T-helper 17 cell (primary cell): ENCODE measurements at places on chromosomes 7 and 10. TPM values are rescaled to one million over a fixed set of nuclear protein-coding genes. Genes with fewer than 3 reads are reported as not detected.

- no peak overlapping the region for H3K4me3 ChIP-seq
- H3K27ac ChIP-seq, result no peak overlapping the region
- H3K27me3 ChIP-seq, result no peaks in the 10 kb centered on the region
- no peaks in the 10 kb centered on the region for H3K36me3 ChIP-seq
- no peaks in the 10 kb centered on the region for H3K4me1 ChIP-seq
Measured at GRCh38 chr10:53122281-53122680, 349.7 kb upstream of the MBL2 start.

The FAM185A gene
- total RNA-seq, result 4.8 TPM

- no peak overlapping the region for H3K27ac ChIP-seq
- DNase-seq, result no peak
- peaks cover 8% of the 10 kb centered on the region for H3K27me3 ChIP-seq
- H3K4me1 ChIP-seq, result peaks cover 8% of the 10 kb centered on the region
- H3K36me3 ChIP-seq, result no peaks in the 10 kb centered on the region
- H3K4me3 ChIP-seq, result no peak overlapping the region
Measured at GRCh38 chr7:157855016-157855415, 518.2 kb downstream of the DNAJB6 start.

The RELN gene
- not detected for total RNA-seq

DNA sequence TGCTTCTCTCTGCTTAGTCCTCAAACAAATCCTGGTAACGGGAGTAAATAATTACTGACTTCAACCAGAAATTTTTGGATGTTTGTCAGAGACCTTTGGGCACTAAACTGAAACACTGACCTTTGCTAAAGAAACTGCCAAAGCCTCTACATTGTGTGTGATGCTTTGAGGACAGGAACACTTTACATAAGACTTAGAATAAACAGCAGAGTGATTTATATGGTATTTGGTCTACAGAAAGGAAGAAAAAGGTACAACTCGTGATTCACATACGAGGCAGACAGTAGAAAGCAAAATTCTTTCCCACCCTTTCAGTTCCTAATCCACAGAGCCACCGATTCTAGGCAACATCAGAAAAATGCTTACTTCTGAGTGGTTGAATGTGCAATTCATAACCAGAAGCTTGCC, 59.8 kb downstream of the SLC16A12 start:
- H3K36me3 ChIP-seq, result peaks cover 4% of the 10 kb centered on the region
- no peak overlapping the region for H3K27ac ChIP-seq
- peaks cover 7% of the 10 kb centered on the region for H3K4me1 ChIP-seq
- H3K4me3 ChIP-seq, result no peak overlapping the region
- no peak for DNase-seq
- peaks cover 27% of the 10 kb centered on the region for H3K27me3 ChIP-seq

- H3K36me3 ChIP-seq, result no peaks in the 10 kb centered on the region
- no peak overlapping the region for H3K27ac ChIP-seq
- DNase-seq, result no peak
- H3K27me3 ChIP-seq, result no peaks in the 10 kb centered on the region
- peaks cover 30% of the 10 kb centered on the region for H3K4me1 ChIP-seq
- H3K4me3 ChIP-seq, result no peak overlapping the region
Measured at GRCh38 chr7:127770885-127771284, 118.9 kb downstream of the SND1 start.

GRCh38 chr7:7957513-7957912, 11.1 kb upstream of the GLCCI1 start:
- H3K36me3 ChIP-seq, result peaks cover 2% of the 10 kb centered on the region
- DNase-seq, result no peak
- H3K27ac ChIP-seq, result no peak overlapping the region
- H3K27me3 ChIP-seq, result no peaks in the 10 kb centered on the region
- no peak overlapping the region for H3K4me3 ChIP-seq

GRCh38 chr10:133310399-133310755, 1.7 kb downstream of the ZNF511 start:
- H3K27ac ChIP-seq, result peak overlapping the region; percentile 71
- H3K4me3 ChIP-seq, result peak overlapping the region; percentile 59
- no peak for DNase-seq
- H3K27me3 ChIP-seq, result no peaks in the 10 kb centered on the region

DNA sequence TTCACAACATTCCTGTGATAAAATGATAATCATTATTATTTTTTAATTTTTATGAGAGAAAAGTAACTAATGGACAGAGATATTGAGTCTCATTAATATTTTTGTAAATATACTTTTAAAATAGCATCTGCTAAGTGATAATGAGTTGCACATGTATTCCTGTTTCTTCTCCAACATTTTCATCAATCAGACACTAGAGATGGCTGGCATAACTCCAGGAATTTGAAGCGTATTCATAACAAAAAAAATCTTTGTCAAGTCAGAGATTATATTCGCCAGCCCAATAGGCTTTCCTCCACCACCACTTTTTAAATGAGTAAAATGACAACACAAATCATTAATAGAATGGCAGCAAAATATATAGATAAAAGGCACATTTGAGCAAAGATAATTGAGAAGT, 524.0 kb upstream of the KCND2 start:
- H3K27ac ChIP-seq, result no peak overlapping the region
- no peaks in the 10 kb centered on the region for H3K4me1 ChIP-seq
- H3K4me3 ChIP-seq, result no peak overlapping the region
- DNase-seq, result no peak

The LEP gene
- not detected for total RNA-seq

DNA sequence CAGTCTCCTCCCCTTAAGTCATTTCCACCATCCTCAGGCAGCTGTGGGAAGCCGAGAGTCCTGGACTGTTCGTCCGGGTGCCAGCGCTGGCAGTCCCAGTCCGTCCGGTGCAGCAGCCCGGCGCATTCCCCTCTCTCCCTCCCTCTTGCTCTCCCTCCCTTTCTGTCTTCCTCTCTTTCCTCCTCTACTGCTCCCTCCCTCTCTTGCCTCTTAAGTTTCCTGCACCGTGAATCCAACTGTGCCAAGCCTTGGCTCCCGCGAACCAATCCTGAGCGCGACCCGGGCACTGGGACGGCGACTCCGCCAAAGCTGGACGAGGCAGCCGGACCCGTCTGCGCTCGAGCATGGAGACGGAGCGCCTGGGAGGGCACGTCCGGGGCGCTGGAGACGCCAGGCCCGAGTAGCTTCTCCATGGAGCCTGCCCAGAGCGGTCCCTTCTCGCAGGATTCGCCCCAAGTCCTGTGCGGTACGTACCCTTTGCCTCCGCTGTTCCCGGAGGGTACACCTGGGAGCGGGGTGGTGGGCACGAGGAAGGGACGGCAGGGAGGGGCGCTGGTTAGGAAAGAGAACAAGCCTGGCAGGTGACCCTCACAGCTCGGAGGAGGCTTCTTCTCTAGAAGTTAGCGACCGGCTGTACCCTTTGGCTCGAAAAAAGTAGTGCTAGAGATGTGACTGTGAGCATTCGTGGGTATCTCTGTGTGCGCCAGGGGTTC, 1.0 kb downstream of the NXPH1 start:
- DNase-seq, result no peak
- H3K4me1 ChIP-seq, result peaks cover 10% of the 10 kb centered on the region
- H3K4me3 ChIP-seq, result peak overlapping the region; percentile 3
- no peak overlapping the region for H3K27ac ChIP-seq

The PNLIPRP3 gene
- not detected for total RNA-seq

The NPY4R gene
- not detected for total RNA-seq

The TCF7L2 gene
- 3.1 TPM for total RNA-seq

DNA sequence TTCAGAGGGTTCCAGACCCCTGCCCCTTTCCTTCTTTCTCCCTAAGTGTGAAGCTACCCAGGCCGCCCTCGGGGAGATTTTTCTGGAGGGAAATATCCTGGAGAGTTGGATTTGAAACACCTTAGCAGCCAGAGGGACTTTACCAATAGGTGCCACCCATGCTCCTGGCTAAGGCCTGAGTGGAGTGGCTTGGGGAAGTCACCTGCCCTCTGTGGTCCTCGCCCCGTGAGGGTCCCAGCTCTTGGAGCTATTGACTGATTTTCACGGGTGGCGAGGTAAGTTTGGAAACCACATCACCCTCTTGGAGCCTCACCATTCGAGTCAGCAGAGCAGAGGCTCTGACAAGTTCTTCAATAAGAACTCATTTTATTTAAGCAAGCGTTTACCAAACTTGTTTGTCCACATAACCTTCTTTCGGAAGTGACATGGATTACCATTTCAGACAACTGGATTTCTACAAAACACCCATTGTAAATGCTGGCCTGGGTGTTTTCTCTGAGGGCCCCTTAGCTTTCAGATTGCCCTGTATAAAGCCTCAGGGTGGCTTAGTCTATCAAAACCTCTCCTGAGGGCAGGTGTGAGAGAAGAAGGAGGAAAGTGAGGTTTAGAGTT, 20.4 kb downstream of the AQP1 start:
- H3K27ac ChIP-seq, result peak overlapping the region; percentile 54
- H3K36me3 ChIP-seq, result no peaks in the 10 kb centered on the region
- peaks cover 27% of the 10 kb centered on the region for H3K27me3 ChIP-seq

DNA sequence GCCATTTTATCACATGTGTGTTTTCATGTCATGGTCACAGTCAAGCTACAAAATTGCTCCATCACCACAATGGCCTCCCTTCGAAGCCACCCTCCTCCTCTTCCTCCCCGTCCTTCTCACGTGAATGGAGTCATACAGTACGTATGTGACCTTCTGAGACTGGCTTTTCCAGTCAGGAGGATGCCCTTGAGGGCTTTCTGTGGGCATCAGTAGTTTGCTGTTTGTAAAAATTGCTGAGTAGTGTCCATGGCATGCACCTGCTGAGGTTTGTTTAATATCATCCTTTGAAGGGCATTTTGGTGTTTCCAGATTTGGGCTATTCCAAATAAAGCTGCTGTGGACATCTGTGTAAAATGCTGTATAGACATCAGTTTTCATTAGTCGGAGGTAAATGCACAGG, 5.9 kb upstream of the UBE3C start:
- H3K36me3 ChIP-seq, result peaks cover 4% of the 10 kb centered on the region
- H3K27me3 ChIP-seq, result peaks cover 21% of the 10 kb centered on the region
- no peak overlapping the region for H3K27ac ChIP-seq
- H3K4me3 ChIP-seq, result no peak overlapping the region
- DNase-seq, result no peak
- H3K4me1 ChIP-seq, result peaks cover 3% of the 10 kb centered on the region

DNA sequence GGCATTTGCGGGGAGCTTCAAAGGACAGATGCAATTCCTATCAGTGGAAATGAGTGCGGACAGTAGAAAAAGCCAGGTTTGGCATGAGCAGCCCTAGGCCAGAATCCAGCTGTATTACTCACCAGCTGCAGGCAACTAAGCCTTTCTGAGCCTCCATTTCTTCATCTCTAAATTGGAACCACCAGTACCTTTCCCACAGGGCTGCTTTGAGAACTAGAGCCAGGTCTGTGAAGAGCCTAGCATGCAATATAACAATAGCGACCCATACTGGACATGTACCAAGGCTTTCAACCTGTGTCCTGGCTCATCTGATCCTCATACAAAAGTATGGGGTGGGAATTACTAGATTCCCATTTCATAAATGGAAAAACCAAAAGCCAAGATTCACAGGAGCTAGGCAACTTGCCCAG, 101.0 kb downstream of the GSAP start:
- no peaks in the 10 kb centered on the region for H3K4me1 ChIP-seq
- no peak overlapping the region for H3K27ac ChIP-seq
- peaks cover 8% of the 10 kb centered on the region for H3K36me3 ChIP-seq
- H3K27me3 ChIP-seq, result no peaks in the 10 kb centered on the region
- no peak overlapping the region for H3K4me3 ChIP-seq

The CDH23 gene
- total RNA-seq, result 9.0 TPM

DNA sequence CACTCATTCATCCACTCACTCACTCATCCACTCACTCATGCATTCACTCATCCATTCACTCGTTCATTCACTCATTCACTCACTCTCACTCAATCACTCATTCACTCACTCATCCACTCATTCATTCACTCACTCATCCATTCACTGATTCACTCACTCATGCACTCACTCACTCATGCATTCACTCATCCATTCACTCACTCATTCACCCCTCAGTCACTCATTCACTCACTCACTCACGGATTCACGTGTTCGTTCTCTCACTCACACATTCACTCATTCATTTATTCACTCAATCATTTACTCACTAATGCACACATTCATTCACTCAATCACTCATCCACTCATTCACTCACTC, 73.4 kb downstream of the CARD11 start:
- no peaks in the 10 kb centered on the region for H3K36me3 ChIP-seq
- no peak overlapping the region for H3K27ac ChIP-seq
- peaks cover 5% of the 10 kb centered on the region for H3K4me1 ChIP-seq
- no peaks in the 10 kb centered on the region for H3K27me3 ChIP-seq

GRCh38 chr7:30647589-30648364, 34.5 kb downstream of the CRHR2 start:
- H3K27ac ChIP-seq, result peak overlapping the region; percentile 6
- H3K36me3 ChIP-seq, result no peaks in the 10 kb centered on the region
- peaks cover 3% of the 10 kb centered on the region for H3K4me1 ChIP-seq

DNA sequence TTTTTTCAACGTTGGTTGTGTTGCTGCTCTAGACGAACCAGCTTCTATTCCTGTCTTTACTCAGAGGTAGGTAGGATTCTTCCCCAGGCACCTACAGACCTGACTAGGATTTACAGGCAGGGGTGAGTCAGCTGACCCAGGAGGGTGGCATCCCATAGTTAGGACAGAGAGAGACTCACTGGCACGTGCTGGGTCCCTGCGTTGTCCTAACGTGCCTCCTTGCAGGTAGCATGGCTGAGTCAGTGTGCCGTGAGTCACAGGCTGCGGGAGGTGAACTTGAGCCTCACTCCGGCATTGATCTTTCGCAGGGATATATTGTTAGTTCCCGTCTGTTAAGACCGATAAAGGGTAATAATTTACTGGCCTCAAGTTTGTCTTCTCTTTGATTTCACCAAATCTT, 96.5 kb downstream of the PFKFB3 start:
- peaks cover 2% of the 10 kb centered on the region for H3K36me3 ChIP-seq
- H3K4me3 ChIP-seq, result peak overlapping the region; percentile 67
- DNase-seq, result no peak
- peak overlapping the region; percentile 95 for H3K27ac ChIP-seq
- peaks cover 35% of the 10 kb centered on the region for H3K4me1 ChIP-seq
- no peaks in the 10 kb centered on the region for H3K27me3 ChIP-seq
